ENCODE measurements at places on chromosomes 16 and 17. TPM values are rescaled to one million over a fixed set of nuclear protein-coding genes. Genes with fewer than 3 reads are reported as not detected.

TNFRSF17 gene
- not detected for total RNA-seq

- no peak for DNase-seq
Observed at GRCh38 chr17:51761105-51761504, 397.4 kb downstream of the CA10 start.

GRCh38 chr16:61937646-61938045 is 98.6 kb downstream of the CDH8 start:
- no peak for DNase-seq

- DNase-seq: no peak
Observed at GRCh38 chr16:46774743-46775177, 26.6 kb upstream of the MYLK3 start.

DNA sequence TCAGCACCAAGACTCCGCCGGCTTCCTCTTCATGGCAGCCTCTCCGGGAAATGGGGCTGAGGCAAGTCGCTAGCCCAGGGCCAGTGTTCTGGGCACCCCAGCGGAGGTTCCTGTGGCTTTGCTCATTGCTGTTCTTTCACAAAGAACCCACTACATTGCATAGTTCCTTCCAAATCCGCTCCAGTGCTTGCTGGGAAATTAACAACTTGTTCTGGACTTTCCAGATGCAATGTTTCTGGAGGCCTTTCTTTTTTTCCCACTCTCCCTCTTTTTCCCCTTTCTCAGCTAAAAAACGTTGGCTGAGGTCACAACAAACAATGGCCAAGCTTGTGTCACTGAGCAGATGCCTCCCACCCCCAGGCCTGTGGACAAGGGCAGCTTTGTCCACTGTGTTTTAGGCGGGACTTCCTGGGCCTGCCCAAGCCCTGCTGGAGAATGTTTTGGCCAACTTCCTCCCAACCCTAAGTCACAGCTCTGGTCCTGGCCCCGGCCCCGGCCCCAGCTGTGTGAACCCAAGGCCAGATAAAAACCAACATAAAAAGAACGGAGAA is 131.5 kb upstream of the RCVRN start:
- DNase-seq: no peak

CCR7 gene
- not detected for total RNA-seq

DNA sequence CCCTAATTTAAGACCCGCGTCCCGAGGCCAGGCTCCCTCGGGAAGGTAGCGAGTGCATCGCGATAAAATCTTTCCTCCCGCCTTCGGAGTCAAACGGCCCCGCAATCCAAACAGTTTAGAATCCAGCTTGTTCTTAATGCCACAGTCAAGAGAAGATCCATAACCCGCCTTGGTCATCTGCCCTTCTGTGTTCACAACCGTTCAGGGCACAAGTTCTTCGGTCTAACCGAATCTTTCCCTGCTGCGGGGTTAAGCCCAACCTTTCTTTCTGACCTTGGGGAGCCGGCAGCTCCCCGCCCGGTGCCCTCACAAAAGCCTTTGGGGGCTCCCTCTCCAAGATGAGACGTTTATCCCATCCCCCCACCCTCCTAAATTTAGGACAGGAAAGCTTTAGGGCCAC is 30.3 kb downstream of the CPSF4L start:
- DNase-seq: peak; percentile 25

DNA sequence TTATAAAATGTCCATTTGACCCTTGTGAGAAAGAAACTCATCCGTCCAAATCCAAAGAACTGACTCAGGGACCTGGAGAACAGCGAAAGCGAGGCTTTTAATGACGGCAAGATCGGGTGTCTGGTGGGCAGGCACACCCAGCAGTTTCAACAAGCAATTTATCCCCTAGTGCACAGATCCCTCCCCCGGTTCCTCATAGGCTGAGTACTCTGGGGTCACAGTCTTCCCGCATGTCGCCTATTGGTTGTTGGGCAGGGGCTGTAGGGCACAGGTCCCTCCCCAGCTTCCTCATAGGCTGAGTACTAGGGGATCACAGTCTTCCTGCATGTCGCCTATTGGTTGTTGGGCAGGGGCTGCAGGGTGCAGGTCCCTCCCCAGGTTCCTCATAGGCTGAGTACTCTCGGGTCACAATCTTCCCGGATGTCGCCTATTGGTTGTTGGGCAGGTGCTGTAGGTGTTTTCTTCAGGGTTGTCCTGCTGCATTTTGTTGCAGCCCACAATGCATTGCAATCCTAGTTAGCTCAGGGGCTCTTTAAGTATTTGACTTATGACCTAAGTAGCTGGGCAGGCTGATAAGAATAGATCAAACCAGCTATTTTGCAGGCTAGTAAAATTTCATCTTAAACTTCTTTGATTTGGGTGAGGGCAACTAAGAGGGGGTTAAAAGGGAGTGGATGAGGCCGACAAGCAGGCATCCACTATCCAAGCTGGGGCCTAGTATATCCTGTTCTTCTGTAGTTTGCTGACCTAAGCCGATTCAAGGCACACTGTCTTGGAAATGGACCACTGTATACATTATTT is 3.6 kb upstream of the UTS2R start:
- DNase-seq: peak; percentile 63

- DNase-seq: no peak
Observed at GRCh38 chr16:50261707-50262235, 4.6 kb upstream of the ADCY7 start.

GRCh38 chr17:7572338-7572587 is 7.2 kb upstream of the CD68 start:
- no peak for DNase-seq

SLC52A1 gene
- 0.05 TPM for total RNA-seq

DNA sequence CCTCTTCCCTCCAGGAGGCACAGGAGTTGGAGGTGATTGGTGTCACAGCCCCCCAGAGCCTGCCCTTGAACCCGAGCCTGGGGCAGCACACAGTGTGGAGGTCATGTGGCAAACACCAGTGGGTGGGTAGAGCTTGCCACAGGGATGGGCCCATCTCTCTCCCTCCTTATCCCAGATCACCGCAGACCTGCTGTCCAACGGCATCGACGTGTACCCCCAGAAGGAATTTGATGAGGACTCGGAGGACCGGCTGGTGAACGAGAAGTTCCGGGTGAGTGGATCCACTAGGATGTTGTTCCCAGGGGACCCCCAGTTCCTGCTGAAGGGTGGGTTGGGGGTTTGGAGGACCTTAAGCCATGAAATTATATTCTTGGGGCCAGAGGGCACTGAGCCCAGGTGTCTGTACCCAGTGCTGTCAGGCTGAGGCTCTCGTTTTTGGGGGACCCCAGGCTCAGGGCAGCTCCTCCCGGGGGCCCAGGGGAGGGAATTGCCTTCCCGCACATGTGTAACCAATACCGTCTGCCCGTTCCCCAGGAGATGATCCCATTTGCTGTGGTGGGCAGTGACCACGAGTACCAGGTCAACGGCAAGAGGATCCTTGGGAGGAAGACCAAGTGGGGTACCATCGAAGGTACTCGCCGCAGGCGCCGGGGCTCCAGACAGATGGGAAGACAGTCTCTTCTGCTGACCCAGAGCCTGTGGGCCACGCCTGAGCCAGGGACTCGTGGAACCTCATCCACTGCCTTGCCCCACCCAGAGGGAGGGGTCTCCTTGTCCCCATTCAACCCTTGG is 351.9 kb downstream of the SEC14L1 start:
- DNase-seq: no peak

DNA sequence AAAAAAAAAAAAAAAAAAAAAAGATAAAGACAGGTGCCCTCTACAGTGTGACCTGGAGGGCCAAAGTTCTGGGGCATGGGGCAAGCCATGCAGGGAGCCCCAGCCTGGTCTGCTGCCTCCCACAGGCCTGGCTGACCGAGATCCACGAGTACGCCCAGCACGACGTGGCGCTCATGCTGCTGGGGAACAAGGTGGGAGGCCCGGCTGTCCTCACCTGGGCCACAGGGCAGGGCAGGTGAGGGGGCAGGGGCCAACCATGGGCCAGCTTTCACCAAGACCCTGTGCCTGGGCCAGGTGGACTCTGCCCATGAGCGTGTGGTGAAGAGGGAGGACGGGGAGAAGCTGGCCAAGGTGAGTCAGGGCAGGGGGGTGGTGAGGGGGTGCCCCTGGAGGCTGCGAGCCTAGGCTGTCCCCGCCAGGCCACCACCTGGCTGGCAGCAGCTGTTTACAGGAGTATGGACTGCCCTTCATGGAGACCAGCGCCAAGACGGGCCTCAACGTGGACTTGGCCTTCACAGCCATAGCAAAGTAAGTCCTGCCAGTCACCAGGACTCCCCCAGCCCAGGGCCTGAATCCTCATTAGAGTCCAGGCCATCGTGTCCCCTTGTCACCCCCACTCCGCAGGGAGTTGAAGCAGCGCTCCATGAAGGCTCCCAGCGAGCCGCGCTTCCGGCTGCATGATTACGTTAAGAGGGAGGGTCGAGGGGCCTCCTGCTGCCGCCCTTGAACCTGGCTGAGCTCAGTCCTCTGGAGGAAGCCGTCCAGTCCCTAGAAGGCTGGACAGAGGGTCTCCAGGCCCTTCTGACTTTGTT is 2.7 kb upstream of the TRAF7 start:
- no peak for DNase-seq

- DNase-seq: no peak
Observed at GRCh38 chr16:79158337-79158736, 442.2 kb downstream of the MAF start.

- DNase-seq: peak; percentile 44
Observed at GRCh38 chr17:78879635-78880186, 23.3 kb downstream of the CEP295NL start.

GRCh38 chr17:37824534-37825485 is 80.0 kb upstream of the HNF1B start:
- peak; percentile 98 for DNase-seq

- no peak for DNase-seq
Observed at GRCh38 chr17:74145756-74146155, 57.7 kb upstream of the RPL38 start.

HS3ST4 gene
- total RNA-seq: not detected

TBX21 gene
- total RNA-seq: not detected

- no peak for DNase-seq
Observed at GRCh38 chr16:3282103-3282729, 1.1 kb upstream of the ZNF263 start.

- DNase-seq: no peak
Observed at GRCh38 chr17:82053556-82054263, 2.0 kb downstream of the GPS1 start.

- no peak for DNase-seq
Observed at GRCh38 chr16:1749152-1750117, 21.9 kb downstream of the NME3 start.

GRCh38 chr17:79944251-79944812 is 91.3 kb downstream of the TBC1D16 start:
- DNase-seq: no peak

C17orf50 gene
- total RNA-seq: not detected

GRCh38 chr16:75486014-75486675 is 9.1 kb downstream of the CHST6 start:
- DNase-seq: no peak

PRSS27 gene
- 2.6 TPM for total RNA-seq

DNA sequence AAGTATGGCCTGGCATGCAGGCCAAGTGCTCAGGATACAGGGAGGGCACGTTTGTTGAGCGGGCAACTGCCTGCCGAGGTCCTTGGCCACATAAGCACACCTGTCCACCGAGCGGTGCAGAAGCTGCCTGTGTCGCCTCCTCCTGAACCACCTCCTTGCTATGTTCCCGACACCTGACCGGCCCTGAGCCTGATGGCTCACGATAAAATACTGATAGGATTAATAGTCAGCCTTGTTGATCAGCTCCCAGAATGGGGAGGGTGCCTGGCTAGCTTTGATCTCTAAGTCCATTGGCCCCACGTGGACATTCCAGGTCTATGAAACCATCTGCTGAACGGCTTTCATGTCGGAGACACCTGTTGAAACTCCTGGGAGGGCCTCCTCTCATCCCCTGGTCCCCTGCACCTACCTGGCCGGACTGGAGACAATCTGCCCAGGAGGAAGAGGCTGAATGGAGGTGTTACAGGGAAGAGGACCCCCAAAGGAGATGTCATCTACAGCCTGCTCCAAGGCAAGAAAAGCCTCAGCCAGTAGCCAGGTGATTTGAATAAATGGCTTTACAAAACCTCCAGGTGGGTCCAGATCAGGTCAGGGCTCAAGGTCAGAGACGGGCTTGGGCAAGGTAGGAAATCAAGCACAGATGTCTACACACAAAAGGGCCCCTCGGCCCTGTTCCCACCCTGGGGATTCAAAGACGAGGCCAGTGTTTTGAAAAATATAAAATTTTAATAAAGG is 33.4 kb downstream of the AXIN2 start:
- DNase-seq: no peak

- peak; percentile 69 for DNase-seq
Observed at GRCh38 chr17:33012522-33013033, 20.9 kb downstream of the SPACA3 start.

DNA sequence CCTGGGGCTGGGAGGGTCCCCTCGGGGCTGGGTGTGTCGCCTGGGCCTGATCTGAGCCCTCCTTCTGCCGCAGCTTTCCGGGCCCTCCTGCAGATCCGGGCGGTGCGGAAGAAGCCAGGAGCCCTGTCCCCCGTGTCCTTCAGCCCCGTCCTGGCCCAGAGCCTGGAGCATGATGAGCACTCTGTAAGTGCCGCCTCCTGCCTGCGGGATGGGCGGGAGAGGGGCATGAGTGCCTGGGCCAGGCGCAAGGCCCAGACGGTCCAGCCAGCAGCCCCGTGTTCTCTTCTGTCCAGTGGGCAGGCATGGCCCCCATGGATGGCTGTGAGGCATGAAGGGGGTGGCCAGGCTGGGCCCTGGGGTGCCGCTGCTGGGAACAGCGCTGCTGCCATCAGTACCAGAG is 16.0 kb upstream of the NUDT16L1 start:
- no peak for DNase-seq

- no peak for DNase-seq
Observed at GRCh38 chr17:58965221-58965620, 141.5 kb downstream of the TRIM37 start.

DNA sequence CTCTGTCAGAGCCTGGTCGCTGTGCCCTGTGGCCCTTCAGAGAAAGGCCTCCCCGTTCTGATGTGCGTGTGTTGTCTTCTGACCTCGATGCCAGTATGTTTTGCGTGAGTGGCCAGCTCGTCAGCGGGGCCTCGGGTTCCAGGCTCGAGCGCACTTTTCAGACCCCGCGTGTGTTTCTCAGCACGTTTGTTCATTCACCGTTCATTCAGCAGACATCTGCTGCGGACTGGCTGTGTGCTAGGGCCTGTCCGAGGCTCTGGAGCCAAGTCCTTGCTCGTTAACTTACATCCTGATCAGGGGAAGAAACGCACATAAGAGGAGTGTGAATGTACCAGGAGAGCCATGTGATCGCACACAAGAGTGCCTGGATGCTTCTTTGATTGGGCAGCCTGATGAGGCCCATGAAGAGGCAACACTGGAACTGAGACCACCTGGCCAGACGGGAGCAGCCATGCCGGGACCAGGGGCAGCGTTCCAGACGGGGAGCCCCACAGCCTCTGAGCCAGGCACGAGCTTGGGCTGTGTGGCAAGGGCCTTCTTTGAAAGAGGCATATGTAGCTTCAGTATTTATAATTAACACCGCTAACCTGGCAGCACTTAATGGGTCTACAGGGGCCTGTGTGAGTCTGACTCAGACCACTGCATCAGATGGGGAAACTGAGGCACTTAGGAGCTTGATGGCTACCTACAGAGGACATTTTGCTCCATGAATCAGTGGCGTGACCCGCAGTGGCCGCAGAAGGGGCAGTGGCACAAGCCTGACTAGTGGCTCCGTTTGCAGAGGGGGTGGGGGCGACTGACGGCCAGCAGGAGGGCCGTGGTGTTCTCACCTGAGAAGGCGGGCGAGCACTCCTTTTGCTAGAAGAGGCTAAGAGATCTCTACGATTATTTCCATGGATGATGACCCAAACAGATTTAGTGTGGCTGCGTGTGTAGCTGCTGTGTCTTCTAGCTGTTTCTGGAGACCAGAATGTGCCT is 187.9 kb upstream of the CHMP6 start:
- no peak for DNase-seq

GRCh38 chr17:60039114-60039846 is 39.4 kb downstream of the HEATR6 start:
- DNase-seq: peak; percentile 11

KRTAP4-7 gene
- total RNA-seq: not detected

GINS2 gene
- total RNA-seq: 67.4 TPM

KRT38 gene
- not detected for total RNA-seq

NOG gene
- total RNA-seq: 94.6 TPM
